T-helper 1 cell (primary cell): ENCODE measurements at places on chromosomes 3 and 15.

DNA sequence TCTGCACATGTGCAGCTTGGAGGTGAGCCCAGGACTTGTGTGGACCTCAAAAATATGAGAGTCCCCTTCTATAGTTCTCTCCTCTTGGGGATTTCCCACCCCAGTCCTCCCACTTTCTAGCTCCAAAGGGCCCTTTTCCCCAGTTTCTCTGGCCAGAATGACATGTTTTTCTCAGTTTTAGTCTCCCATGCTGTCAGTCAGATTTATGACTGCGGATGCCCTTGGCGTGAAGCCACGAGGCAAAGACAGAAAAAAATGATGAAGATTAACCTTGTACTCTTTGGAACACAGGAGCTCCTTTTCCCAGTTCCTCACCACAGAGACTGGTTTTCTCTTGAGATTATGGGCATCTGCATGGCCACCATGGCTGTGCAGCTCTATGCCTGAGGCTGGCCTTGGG lies 72.0 kb upstream of the TTBK2 start:
- DNase-seq = no peak

GRCh38 chr3:13634615-13635014 lies 85.7 kb downstream of the FBLN2 start:
- DNase-seq = no peak

- no peak for DNase-seq
These were observed 18.3 kb upstream of the MYH15 start for GRCh38 chr3:108528459-108529252.

DNA sequence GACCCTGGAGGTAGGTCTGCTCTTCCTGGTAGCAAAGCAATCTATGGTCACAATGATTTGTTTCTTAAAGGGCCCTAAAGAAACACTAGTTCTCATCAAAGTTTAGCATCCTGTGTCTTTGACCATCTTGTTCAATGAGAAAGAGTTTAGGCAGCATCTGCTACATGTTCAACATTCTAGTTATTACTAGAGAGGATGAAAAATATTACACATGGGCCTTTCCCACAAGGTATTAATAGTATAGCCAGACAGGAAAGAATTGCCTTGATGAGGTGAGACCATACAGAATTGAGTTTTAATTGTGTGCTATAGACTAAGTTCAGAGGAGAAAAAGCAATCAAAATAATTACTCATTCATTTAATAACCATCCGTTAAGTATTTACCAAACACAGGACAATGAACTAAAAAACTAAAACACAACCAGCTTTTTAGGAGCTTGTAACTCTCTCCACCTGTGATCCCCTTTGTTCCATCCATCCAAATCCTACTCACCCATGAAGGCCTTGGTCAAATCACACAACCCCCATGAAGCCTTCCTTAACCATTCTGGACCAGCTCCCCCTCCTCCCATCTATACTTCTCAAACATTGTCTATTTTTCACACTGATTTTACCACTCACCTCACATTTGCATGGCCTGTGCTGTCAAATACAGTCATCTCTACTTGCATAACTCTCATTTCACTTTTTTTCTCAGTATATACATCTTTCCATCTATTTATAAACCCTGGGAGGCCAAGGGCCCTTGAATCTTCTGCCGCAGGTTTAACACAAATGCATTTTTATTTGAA lies 122.9 kb downstream of the RORA start:
- DNase-seq = no peak

GRCh38 chr3:76673171-76673570 lies 366.7 kb upstream of the ROBO2 start:
- DNase-seq = no peak

GRCh38 chr15:72785432-72785831 lies 1.9 kb upstream of the ADPGK start:
- no peak for DNase-seq

GRCh38 chr15:26037369-26037768 lies 174.2 kb upstream of the ATP10A start:
- DNase-seq = no peak

DNA sequence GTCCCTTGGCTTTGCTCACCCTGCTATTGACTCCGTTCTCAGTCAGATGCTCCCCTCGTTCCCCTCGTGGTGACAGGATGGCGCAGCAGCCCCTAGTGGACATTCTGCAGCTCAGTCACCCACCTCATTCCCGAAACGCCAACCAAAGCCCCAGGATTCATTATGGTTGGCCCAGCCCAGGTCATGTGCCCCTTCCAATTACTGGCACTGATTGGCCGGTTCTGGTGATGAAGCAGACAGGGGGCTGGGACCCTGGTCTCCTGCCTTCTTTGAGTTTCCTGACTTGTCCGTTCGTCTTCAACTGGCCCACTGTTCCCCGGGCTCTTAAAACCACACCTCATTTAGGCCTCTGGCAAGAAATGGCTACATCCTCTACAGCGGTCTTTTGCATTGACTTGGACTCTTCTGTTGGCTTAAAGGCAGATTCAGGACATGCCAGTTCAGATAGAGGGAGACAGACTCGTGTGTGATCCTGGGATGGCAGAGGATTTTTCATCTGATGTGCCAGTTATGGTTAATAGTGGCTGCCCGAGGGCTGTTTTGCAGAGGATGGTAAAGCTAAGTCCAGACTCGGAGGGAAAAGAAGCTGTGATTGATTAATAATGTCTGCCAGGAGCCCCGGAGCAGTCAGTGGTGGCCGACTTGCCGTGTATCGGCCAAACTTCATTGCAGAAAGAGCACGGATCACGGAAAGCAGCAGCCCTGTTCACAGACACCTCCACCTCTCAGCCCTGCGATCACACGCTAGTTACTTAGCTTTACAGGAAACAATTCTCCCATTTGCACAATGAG lies 37.8 kb downstream of the LSM3 start:
- peak; percentile 45 for DNase-seq

GRCh38 chr3:183172051-183172639 lies 9.6 kb upstream of the LAMP3 start:
- no peak for DNase-seq

DNA sequence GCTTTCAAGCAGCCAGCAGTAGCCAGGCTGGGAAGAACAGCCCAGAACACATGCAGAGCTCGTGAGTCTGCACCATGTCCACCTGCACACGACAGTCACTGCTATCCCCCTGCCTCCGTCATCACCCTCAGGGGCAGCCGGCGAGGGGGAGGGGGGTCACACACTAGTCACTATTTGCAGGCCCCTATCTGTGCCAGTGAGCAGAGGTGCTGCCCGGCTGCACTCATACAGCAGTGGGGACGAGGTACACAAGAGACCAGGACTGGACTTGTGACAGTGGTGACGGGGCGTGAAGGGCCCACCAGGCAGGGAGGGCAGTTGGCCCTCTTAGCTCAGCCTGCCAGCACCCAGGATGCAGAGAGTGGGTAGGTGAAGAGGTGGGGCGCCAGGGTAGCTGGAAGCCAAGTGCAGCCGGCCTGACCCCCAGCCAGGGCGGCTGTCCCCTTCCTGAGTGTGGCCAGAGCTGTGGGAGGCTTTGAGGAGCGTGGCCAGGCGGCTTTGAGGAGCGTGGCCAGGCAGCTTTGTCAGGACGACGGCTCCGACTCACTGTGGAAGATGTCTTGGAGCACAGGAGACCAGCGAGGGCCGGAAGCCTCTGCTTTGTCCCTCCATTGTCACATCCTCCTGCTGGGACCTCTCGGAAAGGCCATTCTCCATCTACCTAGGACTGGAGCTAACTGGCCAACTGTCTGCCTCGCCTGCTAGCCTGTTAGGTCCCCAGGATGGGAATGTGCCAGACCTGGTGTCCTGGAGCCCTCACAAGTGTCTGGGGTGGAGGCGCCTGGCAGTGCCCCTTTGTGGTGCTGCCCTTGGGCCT lies 52.1 kb upstream of the FGD5 start:
- DNase-seq = no peak

DNA sequence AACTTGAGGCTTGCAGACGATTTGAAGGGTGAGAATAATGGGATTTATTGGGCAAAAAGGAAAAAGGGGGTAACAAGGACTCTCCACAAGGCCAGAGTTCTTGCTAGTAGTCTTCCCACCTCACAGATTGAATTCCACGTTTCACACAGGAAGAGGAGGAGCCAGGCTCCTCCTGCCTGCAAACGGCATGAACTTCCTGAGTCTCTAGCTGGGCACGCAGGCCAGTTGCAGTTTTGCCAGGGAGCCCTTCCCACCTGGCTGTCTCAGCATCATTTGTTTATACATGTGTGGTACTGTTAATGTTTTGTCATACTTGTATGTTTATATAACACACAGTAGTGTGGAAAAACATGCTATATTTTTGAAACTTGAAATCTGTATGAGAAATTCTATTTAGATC lies 155.0 kb downstream of the NLGN1 start:
- no peak for DNase-seq

DNA sequence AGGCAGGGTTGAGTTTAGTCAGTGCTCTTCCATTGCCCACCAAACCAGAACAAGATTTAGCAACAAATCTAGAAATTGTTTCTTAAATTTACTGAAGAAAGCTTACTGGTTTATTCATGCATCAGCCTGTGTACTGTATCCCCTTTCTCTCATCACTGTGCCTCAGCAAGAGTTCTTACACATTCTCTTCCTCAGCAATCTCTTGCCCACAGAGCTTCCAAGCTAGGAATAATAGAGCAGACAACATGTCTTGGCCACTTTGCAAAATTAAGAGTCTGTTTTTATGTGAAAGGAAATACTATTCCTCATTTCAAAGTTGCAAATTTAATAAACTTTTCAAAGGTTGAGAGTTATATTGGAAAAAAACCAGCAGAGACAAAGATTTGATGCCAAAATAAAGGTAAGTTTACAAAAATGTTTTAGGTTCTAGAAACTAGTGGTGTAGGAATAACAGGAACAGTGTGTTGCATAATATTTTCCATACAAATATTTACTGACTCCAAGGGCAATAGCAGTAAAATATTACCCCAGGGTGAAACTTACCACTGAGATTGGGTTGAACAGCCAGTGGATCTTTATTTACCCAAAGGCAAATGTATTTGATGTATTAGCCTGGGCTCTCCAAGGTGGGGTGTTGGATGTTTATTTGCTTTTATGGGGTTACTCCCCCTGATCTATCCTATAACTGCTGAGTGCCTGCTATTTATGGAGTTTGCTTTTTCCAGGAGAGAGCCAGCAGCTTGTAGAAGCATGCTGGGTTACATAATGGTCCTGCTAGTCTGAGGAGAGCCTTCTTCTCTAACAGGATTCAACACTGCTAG lies 276.7 kb downstream of the ADAMTSL3 start:
- no peak for DNase-seq

- DNase-seq = no peak
These were observed 93.6 kb upstream of the NEO1 start for GRCh38 chr15:72958634-72959033.

- DNase-seq = no peak
These were observed 416.2 kb downstream of the IGSF11 start for GRCh38 chr3:118618247-118619040.

- DNase-seq = no peak
These were observed 105.7 kb downstream of the SNRPN start for GRCh38 chr15:25060472-25060803.

DNA sequence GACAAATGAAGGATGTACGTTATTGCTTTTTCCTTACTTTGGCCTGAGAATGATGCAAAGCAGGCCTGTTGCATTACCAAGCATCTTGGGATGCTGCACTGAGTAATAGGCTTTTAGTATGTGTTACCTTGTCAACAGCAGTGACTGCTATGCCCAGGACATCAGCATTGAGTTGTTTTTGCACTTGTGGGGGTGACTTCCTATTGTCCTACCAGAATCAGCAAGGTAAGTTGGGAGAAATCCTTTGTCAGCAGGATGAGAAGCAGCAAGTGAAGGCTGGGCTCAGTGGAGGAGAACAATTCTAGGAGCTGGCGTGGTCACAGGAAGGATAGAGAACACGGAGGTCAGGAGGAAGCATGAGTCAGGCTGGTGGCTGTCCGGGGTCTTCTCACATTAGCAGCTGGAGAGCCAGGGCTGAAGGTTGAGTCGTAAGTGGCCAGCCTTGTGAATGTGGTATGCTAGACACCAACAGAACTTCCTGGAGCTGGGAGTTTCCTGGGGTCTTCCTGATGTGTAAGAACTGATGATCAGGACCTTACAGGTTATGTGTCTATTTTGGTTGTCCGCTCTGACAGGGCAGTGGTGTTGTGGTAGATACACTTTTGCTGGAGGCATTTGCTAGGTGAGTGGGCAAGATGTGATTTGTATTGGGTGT lies 142.7 kb downstream of the FNDC3B start:
- no peak for DNase-seq

DNA sequence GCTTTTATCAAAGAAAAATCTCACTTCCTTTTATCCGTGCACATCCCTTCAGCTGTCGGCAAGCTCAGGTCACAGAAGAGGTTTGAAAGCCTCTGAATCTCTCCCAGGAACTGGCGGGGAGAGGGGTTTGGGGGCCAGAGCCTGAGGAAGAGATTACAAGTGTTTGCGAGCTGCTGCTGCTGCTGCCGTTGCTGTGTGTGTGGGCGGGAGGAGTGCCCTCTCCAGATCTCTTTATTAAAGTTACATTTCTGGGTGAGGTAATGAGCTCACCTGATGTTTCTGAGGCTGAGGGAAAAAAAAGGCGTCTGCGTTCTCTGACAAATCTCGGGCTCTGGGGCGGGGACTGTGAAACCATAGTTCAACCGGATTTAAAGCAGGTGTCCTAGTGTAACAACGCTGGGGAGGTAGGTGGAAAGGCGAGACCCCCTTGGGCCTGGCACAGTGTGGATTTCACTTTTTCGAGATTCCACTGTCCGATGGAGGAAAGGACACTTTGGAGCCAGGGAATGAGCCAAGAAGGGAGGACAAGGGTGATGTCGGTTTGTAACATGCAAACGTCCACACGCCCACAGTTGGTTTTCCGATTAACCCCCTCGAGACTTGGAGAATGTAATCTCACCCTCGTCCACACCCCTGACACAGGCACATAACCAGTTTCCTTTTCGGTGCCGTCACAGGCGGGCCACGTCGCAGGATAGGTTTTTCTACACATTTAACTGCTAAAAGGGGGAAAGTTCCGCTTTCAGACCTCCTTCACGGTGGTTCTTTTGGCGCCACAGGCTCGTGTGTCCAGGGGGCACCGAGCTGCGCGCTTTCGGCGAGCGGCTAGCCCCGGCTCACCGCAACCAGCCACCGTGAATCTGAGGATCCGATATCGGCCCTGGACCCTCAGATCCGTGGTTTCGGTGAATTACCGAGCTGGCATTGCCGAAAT lies 2.1 kb downstream of the ALCAM start:
- peak; percentile 73 for DNase-seq

- no peak for DNase-seq
These were observed 1.7 kb downstream of the PLA2G4D start for GRCh38 chr15:42092398-42093318.

- DNase-seq = no peak
These were observed 5.1 kb downstream of the DPH6 start for GRCh38 chr15:35540885-35541284.
